ENCODE measurements at places on chromosomes 5 and 9. TPM values are rescaled to one million over a fixed set of nuclear protein-coding genes. Genes with fewer than 3 reads are reported as not detected.

Gene ERBIN
- 38.0 TPM for total RNA-seq

DNA sequence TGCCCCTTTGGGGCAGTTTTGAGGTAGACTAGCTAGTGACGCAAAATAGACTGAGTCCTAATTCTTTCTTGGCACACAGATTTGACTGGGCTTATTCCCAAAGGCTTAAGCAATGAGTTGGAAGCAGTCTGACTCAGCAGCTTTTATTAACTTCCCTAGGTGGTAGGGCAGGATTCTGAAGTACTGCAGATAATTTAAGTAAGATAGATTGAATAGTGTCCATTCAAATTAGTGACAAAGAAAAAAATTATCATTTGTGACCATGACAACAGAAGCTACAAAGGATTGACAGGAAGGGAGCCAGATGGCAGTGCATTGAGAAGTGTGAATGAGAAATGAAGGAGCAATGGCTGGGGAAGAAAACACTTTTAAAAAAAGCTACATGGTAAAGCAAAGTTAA is 649.4 kb downstream of the CDH9 start:
- no peak for DNase-seq

GRCh38 chr5:170049713-170050112 is 56.0 kb upstream of the FOXI1 start:
- DNase-seq, result no peak

DNA sequence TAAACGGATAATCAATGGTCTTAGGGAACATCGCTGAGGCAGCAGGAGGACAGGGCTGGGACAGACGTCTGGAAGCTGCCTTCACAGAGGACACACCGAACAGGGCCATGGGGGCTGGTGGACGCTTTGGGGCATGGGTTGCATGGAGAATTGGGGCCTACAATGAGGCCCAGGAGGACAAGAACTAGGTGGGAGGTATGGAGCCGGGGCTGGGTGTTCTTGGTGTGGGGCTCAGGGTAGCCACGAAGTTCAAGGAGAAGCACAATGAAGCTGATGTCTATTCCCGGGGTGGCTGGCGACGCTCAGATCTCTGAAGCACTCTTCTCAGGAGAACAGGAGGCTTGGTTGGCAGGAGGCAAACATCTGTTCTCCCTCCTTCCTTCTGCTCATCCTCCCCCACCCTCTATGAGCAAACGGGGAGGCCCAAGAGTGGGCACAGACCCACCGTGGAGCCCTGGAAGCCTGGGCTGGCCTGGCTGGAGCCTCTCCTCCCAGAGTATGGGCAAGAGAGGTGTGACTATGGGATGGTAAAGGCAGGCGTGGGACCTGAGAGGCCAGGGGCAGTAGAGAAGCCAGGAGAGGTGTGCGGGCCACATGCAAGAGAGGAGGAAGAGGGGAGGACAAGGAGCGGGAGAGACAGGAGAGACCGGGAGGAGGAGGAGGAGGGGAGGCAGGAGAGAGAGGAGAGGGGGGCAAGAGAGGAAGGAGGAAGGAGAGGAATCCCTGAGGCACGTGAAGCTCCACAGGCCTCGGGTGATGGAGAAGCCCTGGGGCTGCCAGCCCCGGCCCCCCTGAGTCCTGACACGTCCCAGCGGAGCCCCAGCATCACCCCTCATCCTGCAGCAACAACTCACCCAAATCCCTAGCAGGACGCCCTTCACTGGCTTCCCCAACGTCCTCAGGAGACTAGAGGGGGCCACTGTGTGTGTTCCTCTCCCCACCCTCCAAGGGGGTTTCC is 159.1 kb downstream of the OLFM1 start:
- DNase-seq, result no peak

DNA sequence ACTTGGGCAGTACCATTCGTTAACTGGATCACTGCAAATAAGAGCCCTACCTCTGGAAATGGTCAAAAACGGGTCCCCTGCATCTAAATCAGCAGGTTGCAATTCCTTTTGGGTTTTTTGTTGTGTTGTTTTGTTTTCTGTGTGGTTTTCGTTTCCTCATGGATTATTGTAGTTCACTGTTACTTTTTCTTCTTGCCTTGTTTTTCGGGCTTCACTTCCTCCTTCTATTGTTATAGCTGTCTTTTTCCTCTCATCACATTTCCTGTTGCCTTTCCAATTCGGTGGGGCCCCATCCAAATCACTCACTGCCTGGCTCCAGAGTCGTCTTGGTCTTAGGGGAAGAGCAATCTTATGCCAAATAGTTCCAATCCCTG is 8.7 kb upstream of the SSBP2 start:
- no peak for DNase-seq

DNA sequence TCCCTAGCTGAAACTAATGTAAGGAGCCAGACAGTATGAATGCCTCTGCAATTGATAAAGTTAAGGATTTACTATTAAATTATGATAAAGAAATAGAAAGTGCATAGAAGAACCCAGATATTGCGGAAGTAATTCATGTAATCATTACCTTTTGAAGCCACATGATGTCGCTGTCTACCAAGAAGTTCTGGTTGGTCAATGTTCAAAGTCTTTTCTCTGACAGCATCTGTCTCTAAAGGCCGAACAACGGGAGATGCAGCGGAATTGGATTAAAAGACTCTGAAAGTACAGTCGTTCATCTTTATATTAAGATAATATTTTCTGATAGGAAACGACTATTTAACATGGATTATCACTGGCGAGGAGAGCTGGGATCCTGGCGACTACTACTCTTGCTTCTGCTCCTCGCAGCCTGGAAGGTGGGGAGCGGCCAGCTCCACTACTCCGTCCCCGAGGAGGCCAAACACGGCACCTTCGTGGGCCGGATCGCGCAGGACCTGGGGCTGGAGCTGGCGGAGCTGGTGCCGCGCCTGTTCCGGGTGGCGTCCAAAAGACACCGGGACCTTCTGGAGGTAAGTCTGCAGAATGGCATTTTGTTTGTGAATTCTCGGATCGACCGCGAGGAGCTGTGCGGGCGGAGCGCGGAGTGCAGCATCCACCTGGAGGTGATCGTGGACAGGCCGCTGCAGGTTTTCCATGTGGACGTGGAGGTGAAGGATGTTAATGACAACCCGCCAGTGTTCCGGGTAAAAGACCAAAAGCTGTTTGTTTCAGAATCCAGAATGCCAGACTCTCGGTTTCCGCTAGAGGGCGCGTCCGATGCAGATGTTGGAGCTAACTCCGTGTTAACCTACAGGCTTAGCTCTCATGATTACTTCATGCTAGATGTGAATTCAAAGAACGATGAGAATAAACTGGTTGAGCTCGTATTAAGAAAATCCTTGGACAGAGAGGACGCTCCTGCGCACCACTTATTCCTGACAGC is at the start of gene PCDHA8:
TSS of gene PCDHA8 (plus strand) at position 210 of the 985 bp plus-strand sequence. CDS start at position 345, 135 bp downstream.
- no peak for DNase-seq

- no peak for DNase-seq
Observed at GRCh38 chr5:61866930-61867329, 439.1 kb upstream of the KIF2A start.

GRCh38 chr5:129074903-129075302 is 19.6 kb upstream of the ISOC1 start:
- DNase-seq, result no peak
